CD4-positive, alpha-beta T cell treated with Interleukin-10 for 1 hour (primary cell): ENCODE measurements at places on chromosomes 5 and 9.

DNA sequence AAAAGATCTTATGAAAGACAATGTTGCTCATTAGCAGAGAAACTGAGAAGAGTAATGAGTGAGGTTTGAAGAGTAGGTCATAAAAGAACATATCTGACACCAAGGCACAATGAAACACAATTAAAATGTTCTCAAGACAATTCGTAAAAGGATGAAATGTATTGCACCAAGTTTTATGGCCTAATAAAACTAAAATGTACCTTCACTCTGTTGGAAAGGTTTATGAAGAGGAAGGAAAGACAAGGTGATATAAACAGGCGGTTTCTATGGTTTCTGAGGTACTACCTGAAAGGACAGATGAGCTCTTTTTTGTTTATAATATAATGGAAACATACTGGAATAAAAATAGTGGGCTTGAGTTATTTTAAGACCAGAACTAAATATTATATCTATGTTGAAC, 821.3 kb downstream of the TAF11L14 start:
- no peak for DNase-seq

DNA sequence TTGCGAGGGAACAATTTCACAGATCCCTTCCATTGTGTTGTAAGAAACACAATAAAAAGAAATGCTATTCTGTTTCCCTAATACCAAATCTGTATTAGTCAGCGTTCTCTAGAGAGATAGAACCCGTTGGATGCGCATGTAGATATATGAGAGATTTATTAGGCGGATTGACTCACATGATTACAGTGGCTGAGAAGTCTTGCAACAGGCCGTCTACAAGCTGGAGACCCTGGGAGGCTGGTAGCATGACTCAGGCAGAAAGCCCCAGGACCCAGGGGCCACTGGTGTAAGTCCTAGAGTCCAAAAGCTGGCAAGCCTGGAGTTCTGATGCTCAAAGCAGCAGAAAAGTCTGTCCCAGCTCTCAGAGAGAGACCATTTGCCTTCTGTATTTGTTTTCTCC, 18.4 kb upstream of the IL17B start:
- DNase-seq = no peak

- no peak for DNase-seq
Measured at GRCh38 chr5:88663793-88664216, 219.2 kb downstream of the MEF2C start.

DNA sequence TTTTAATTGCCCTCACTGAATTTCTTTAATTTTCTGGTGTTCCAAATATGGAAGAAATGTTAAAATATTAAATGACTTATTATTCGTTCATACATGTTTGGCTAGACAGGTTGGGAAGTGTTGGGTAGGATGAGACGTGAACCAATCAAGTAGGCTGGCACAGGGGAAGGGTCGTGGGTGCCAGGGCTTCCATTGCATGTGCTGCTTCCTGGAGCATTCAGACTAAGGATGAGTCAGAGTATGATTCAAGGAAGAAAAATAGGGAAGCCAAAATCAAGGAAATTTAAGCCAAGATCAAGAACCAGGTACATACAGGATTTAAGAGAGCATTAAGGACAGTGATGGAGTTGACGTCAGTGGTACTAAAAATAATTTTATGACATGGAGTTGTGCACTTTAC, 2068.0 kb downstream of the MAT2B start:
- no peak for DNase-seq

DNA sequence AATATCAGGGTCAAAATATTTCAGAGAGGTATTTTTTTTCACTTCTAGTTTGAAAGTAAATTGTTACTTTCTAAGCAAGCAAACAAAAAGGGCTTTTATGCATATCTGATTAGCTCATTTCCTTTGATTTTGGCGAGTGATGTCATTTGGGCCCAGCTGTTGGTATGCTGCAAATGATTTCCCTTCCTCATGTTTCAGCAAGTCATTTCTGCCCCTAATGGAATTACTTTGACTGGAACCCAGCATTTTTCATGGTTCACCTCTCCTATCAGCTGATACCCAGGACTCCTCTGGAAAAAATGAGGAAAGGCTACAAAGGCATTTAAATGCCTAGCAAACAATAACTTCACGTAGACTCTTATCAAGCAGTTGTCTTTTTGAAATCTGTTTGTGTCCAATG, 500.6 kb downstream of the EBF1 start:
- DNase-seq = no peak

DNA sequence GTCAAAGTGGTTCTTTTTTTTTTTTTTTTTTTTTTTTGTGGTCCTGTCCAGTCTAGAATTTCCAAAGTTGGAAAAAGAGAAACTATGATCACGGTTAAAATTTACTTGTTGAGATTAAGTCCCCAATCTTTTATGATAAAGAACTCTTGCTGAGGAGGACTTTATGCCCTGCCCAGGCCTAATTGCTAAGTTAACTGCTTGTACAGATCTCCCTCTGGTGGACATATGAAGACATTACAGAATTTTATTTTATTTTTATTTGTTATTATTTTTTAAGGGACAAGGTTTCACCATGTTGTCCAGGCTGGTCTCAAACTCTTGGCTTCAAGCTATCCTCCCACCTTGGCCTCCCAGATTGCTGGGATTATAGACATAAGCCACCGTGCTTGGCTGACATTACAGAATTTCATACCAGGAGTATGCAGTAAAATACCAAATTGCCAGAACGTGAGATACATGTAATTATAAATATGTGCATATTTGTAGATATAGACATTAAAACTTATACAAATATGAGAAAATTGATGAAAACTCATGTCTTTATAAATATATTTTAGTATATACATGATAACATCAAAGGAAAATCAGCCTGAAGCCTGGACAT, 91.2 kb downstream of the RFK start:
- peak; percentile 43 for DNase-seq
